DMS153 (cell line): ENCODE measurements at places on chromosomes 7 and 10.

- DNase-seq: no peak
These were observed 3.4 kb upstream of the ACTR3C start for GRCh38 chr7:150326657-150327268.

GRCh38 chr10:99827936-99828335 is 45.5 kb downstream of the ABCC2 start:
- DNase-seq: no peak

GRCh38 chr10:18364987-18365775 is 225.0 kb downstream of the CACNB2 start:
- no peak for DNase-seq

- DNase-seq: no peak
These were observed 11.8 kb downstream of the FAM3C start for GRCh38 chr7:121384265-121384664.

DNA sequence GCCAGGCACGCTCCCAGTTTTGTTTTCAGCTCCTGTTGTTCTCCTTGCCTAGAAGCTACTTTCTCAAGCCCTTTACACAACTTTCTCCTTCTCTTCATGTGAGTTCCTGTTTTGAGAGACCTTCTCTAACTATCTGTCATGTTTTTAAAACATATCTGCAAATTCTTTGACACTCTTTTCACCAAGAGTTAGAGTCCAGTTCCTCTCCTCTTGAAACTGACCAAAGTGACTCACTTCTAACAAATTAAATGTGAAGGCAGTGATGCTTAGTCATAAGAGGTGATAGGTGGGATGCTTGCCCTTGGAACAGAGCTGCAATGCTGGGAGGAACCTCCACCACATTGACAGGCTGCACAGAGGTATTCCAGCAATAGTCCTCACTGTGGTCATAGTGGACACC is 25.3 kb downstream of the ZSCAN25 start:
- no peak for DNase-seq

DNA sequence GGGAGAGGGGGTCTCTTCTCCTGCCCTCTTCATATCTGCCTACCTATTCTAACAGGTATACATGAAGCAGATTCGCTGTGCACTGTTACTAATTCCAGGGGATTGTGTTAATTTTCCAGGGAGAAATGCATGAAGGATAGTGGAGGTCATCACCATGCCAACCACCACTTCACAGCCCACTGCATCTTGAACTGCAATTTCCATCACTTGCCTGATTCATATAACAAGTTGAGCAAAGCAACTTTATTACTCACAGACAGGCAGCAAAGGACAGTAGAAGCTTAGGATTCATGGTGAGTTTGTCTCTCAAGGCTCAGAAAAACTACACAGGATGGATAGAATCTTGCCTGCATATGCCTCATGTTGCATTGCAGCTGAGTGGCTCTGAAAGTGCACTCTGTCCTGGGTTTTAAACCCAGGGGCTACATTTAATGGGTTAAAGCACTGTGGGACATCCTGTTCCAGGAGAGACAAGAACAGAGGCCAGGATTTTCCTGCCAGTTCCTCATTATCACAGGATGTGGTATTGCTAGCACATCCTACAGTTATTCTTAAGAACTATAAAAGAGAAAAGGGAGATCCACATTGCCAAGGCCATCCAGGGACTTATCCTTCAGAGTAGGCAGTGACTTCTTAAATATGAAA is 136.9 kb upstream of the PRSS1 start:
- no peak for DNase-seq

GRCh38 chr7:45036796-45037195 is 36.8 kb downstream of the CCM2 start:
- no peak for DNase-seq

DNA sequence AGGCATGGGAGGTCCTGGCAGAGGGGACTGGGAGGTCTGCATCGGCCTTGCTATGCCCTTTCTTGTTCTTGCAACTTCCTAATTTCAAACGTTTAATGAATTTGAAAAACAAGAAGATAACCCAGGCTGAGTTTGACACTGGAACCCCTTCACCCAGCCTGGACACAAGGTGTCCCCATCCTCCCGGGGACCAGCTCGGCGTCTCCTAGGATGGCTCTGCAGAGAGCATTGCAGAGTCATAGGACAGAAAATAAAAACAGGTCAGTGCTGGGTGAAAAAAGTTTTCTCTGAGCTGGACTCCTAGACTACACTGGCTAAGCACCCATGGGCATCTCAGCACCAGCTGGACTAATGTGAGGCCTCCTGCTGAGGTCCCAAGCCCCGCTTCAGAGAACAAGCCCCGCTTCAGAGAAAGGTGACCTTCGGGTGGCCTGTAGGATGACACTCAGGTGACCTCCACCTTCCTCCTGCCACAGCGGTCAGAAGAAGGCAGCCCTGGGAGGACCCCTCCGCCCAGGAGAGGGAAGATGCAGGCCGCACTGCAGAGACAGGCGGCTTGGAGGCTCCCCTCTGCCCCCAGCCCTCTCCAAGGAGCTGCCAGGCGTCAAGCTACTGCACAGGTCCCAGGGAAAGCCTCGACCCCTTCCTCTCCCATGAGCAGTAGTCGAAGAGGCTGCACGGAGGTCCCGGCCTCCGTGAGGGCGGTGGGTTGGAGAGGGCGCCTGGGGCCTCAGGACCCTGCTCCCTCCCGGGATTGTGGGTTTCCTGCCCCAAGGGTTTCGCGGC is 9.3 kb upstream of the UNCX start:
- no peak for DNase-seq

DNA sequence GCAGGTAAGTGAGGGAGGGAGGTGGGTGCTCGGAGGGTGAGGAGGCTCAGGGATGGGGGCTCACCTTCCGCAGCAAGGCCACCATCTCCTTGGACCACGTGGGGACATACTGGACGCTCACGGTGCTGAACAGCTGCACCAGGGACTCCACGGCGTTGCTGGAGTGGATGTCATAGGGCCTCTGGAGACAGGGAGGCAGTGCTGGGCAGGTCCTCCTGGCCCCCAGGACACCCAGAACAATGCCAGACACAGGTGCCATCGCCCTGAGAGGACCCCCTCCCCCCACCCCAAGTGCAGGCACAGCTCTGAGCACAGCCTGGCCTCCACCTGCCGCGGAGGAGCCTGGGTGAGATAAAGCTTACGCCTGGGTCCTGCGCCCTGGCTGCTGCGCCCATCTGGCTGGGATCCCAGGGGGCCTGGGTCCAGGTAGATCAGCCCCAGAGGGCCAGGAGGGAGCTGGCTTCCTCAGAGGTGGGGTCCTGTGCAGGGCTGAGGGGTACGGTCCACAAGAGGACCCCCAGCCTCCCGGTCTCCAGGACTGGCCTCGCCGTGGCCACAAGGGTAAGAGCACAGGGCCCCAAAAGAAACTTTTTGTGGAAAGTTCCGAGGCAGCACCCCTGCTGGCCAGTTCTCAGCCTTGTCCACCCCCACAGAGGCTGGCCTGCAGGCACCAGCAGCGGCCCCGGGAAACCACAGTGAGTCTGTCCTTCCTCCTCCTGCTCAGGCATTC is 37.8 kb downstream of the DPYSL4 start:
- DNase-seq: no peak

GRCh38 chr10:113897693-113898618 is 43.5 kb downstream of the NHLRC2 start:
- no peak for DNase-seq

DNA sequence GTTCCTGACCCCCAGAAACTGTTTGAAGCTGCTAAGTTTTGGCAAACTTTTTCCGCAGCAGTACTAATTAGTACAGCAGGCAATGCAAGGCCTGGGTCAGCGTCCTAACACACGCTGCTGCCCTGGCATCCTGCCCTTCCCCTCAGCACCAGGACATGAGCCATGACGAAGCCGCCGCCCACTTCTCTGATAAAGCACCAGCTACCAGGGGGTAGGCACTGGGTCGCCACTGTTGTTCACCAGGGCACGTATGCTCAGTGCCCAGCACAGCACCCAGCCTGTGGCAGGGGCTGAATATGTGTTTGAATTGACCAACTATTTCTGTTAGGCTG is 59.5 kb downstream of the CHST15 start:
- no peak for DNase-seq

GRCh38 chr7:48398191-48398590 is 226.9 kb downstream of the ABCA13 start:
- DNase-seq: no peak

DNA sequence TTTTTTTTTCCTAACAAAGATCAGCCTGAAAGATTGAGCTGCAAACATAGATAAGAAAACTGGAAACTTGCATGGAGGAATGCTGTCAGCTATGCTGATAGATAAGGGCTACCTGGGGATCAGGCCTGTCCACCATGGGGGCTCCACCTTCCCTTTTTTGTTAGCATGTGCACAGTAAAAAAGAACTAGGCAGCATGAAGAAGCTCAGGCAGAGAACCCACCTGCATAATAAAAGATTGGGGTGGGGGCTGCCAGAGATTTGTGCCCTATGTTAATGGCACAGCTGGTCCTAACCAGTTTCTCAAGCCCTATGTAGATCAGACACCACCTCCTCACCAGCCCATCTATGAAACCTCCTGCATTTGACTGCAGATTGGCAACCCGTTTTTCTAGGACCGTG is 45.4 kb upstream of the CACNB2 start:
- no peak for DNase-seq

GRCh38 chr10:22912763-22913384 is 15.0 kb upstream of the ARMC3 start:
- peak; percentile 8 for DNase-seq

DNA sequence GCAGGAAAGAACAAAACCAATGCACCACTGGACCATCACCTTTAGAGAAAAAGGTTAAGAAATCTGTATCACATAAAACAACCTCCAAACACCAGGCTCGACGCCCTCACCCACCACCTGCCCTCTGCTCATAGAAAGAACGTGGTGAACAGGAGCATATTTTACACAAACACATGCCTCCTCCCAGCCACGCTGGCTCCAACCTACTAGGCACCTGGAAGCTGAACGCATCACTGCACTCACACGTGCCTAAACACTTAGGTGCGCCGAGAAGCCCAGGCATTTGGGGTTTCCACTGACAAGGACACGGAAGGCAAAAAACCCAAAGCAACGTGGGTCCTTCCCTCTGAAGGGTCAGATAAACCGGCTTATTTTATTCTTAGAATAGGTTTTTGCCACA is 56.0 kb downstream of the PTPRN2 start:
- DNase-seq: no peak

- no peak for DNase-seq
These were observed 108.3 kb downstream of the UPF2 start for GRCh38 chr10:11934262-11934661.

DNA sequence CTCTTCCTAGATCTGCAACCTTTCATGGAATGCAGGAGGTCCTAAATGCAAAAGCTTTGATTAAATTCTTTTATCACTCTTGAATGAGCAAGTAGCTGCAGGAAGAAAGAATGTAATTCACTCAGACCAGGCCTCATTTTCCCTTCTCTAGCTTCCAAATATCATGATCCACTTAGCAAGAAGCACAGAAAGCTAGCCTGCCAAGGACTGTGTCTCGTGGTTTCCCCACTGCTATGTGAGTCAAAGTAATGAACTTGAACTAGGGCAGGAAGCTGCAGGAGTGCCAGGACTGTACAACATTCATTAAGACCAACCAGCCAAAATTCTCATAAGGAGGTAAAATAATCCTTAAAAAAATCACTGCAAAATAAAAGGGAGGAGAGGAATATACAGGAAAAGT is 379.2 kb downstream of the CALN1 start:
- no peak for DNase-seq

DNA sequence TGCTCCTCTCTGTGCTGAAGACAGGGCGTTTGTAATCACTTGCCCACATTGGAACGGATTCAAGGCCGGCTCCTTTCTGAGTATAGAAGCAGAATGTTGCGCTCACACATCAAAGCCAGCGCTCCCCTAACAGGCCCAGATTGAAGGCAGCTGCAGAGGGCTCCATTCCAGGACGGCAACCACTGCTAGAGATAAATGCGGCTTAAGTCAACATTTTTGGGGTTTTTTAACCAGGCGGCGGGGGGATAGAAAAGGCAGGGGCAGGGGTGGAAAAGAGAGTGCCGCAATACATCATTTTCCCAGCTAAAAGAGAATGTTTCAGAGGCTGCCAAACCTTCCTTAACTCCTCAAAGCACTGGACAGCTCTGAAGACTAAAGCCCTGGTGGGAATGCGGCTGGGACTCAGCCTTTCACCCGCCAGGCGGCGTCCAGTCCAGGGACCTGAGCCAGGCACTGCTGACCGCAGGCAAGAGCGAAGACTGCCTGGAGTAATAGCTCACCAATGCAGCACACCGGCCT is 189.6 kb downstream of the TNS3 start:
- DNase-seq: no peak

DNA sequence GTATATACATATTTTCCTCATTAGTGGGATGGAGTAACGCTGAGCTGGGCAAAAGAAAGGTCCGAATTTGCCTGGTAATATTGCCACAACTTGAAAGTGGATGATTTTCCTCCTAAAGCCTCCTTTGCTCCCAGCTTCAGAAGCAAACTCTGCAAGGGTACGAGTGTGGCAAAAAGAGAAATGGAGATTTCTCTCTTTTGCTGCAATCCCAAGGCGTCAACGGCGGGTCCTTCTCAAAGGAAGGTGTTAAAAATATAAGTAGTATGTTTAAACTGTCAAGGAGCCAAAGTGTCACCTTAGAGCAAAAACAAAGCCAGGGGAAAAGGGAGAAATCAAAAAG is 12.4 kb upstream of the HOXA2 start:
- DNase-seq: no peak

DNA sequence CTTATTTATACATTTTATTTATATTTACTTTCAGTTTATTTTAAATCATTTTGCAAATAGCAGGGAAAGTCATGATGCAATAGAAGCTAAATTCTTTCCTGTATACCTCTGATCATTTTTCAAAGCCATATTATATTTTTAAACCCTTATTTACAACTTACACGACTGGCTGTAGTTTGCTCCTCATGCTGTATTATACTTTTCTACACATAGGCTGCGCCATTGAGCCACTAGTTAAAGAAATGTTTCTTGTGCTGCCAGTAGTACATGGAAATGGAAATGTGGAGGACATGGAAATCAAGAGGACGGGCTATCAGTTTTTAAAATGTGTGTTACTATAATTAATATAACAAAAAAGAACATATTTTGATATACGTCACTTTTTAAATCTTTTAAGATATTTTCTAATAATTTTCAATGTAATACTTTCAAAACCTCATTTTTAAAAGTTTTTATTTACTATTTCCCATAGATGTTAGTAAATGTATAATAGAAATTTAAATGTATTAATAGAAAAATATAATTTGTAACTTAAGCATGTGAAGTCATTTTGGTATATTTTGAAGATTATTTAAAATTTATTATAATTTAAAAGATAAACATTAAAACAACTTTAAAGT is 118.5 kb downstream of the VTI1A start:
- peak; percentile 71 for DNase-seq

GRCh38 chr7:142001163-142001874 is 5.6 kb downstream of the MGAM start:
- DNase-seq: peak; percentile 7
